ENCODE measurements at places on chromosomes 16 and 17. TPM values are rescaled to one million over a fixed set of nuclear protein-coding genes. Genes with fewer than 3 reads are reported as not detected.

GRCh38 chr17:29589524-29590410 is at the start of gene GIT1:
TSS of gene GIT1 (minus strand) at chr17:29589648. CDS start at chr17:29589378, 270 bp downstream.
- DNase-seq, result peak; percentile 92

The TRPV2 gene
- 107 TPM for total RNA-seq

- DNase-seq, result no peak
Observed at GRCh38 chr16:87880117-87880696, 10.9 kb upstream of the SLC7A5 start.

The TTYH2 gene
- 11.2 TPM for total RNA-seq

- DNase-seq, result peak; percentile 64
Observed at GRCh38 chr17:42484304-42484703, 25.6 kb downstream of the ATP6V0A1 start.

DNA sequence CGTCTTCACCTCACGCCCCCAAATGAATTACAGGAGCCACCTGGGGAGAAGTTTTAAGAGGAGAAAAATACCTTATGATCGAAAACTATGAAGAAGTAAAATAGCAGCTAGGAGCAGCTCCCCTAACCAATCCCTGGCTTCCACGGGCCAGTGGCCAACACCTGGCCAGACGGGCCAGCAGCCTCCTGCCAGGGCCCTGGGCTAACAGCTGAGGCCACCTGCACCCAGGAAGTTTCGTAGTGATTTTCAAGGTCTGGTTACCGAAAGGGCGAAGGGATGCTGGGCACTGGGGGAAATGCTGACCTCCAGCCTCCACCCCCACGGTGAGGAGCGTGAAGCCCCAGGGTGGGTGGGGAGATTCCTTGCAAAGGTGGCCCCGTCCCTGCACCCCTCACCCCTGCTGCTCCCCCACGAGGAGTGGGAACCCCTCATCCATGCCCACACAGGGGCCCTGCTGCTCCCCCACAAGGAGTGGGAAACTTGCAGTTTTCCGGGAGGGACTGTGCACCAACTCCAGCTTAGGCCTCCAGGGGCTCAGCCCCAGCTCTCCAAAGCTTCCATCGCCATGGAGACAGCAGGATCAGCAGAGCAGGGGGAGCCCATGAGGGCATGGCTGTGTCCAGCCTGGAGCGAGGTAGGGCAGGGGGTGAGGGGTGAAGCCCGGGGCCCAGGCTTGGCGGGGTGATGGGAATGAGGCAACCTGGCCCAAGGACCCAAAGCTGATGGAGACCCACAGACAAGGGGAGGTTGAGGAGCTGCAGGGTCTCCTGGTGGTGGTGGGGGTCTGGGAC is 31.9 kb upstream of the ACSF3 start:
- no peak for DNase-seq

The ALOX12B gene
- total RNA-seq, result 0.97 TPM

- no peak for DNase-seq
Observed at GRCh38 chr17:79315358-79316105, 240.9 kb downstream of the ENGASE start.

The CCDC200 gene
- 0.45 TPM for total RNA-seq

The KRTAP1-5 gene
- not detected for total RNA-seq

The TRAPPC1 gene
- 222 TPM for total RNA-seq

Data from activated naive CD8-positive, alpha-beta T cell treated with anti-CD3 and anti-CD28 coated beads, Interleukin-2, amount 10 ng/mL, durations not matched to agents 7 days and 5 days (primary cell).